ENCODE measurements at places on chromosomes 6 and 20.

GRCh38 chr20:19642860-19643259 lies 115.2 kb upstream of the RIN2 start:
- no peak for DNase-seq

DNA sequence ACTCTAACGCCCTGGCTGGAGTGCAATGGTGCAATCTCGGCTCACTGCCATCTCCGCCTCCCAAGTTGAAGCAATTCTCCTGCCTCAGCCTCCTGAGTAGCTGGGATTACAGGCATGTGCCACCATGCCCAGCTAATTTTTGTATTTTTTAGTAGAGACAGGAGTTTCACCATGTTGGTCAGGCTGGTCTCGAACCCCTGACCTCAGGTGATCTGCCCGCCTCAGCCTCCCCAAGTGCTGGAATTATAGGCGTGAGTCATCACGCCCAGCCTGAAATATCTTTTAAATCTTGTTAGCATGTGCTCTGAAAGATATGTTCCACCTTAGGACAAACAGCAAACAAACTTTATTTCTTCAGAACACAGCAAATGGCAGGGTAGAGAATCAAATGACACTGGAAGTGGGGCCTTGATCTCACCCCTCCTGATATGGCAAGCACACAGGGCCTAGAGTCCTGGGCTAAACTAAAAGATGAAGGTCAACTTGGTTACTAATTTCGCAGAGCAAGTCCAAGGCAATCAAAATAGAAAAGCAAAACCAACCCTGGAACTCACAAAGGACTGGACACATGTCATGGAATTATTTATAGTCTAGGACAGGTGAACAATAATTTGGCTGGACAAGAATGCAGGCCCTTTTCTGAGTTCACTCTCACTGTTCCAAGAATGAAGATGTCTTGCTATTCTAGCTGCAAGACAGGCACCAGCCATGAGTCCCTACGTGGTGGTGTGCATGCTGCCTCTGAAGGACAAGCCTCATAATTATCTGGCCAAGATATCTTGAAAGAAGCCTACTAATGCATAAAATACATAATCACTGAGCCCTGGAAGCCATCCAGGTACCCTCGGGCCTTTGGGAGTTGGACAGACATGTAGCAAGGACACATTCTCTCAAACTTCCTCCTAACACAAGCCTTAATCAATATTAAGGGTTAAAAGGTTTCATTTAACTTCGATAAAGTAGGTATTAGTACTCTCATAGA lies 35.6 kb downstream of the B4GALT5 start:
- DNase-seq = no peak

DNA sequence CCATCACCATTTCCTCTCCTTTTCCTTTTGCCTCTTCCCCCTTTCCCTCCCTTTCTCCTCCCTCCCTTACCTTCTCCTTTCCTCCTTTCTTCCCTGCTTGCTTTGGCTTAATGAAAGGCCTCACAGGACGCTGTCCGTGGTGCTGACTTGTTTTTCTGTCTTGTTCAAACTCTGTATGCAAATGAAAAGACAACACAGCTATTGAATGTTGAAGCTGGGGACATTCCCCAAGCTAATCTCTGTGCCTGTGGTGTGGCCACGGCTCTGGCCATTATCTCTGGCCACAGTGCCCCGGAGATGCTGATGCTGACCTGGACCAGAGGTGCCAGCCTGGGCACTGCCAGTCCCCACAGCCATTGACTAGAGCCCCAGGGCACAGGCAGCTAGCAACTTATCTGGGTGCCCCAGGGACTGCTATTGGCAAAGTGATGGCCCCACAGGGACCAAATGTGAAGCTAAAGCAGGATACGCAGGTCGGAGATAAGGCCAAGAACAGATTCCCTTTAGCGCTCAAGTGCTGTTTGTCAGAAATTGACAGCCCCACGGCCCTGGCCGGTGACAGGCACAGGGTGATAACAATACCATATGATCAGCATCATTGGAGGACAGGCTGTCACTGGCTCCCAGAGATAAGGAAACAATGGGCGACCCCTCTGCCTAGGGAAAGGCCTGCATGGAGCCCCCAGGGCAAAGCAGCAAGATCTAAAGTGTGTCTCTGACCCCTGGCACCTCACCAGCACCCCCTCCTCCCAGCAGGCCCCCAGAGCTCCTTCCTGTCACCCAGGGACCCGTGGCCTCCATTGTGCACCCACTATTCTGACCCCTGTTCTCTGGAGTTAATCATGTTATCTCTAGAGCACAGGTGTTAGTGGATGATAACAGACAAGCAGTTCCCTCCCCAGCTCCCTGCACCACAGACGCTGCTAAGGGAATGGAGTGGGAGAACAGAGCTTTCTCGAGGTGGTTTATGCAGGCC lies 31.6 kb upstream of the SLC32A1 start:
- peak; percentile 80 for DNase-seq

DNA sequence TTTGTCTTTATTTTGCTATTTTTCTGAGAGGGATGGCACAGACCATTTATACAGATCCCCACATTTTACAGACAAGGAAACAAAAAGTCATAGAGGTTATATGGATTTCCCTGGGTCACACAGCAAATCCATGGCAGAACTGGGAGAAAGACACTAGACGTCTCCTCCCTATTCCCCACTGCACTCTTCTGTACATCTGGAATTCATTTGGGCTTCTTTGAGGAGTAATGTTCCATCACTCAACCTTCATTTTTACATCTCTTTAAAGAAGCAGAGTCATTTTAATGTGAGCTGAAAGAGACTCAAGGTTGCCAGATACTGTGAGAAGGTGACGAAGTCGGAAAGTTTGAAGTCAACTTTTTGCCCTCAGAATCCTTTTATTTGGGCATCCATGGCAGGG lies 207.3 kb downstream of the OTOR start:
- no peak for DNase-seq

DNA sequence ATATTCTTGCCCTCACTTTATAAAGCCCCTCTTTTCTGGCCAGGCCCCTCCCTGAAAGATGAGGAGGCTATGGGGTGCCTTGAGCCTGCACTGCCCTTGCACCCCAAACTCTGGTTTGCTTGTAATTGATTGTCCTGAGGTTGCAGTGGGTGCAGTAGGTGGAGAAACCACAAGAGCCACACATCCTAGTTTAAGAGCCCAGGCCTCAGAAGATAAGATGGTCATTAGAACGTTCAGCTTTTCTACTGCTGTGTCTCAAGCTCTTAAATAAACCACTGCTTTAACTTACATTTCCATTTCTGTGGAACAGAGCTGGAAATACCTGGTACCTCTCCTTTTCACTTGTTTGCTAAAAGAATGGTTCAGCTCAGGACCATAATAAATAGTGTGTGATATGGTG lies 9.0 kb downstream of the MRAP2 start:
- no peak for DNase-seq

DNA sequence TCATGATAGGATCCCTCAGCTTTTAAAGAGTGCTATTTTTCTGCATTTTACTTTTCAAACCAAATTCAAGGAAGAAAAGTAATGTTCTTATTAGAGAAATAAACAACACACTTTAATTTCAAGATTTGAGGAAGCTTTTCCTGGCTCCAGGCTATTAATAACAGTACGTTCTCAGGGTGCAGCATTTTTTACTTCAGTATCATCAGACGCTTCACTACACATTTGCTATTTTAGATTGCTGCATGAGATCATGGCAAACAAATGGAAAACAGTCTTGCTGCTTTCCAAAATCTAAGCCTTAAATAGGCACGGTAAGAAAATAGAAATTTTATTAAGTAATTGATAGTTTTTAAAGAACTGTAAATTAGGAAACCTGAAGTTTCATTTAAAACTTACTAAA lies 253.6 kb upstream of the EXOC2 start:
- no peak for DNase-seq

DNA sequence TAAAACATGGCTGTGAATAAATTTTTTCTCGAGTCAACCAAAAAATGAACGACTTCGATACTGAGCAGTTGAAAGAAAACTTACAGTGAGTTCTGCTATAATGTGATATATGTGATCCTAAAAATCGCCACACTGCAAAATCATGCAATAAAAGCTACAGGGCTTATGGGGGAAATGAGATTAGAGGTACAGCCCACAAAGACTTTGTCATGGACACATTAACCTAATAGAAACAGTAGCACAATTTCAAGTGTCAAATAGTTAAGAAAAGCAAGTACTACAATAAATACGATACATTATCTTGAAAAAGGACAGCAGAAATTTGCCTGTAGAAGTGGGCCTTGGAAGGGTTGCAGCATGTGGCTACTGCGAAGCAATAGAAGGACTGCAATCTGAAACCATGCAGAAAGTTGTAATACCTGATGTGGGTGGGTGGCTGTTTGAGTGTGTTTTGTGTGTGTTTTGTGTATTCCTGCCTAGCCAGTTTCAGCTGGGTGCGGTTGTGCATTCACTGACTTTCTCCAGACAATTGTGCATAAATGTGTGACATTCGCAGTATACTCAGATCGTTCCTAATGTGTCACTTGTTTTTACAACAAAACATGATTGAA lies 79.1 kb downstream of the RPP40 start:
- DNase-seq = peak; percentile 42

GRCh38 chr20:9179867-9180266 lies 111.0 kb downstream of the PLCB4 start:
- DNase-seq = no peak

DNA sequence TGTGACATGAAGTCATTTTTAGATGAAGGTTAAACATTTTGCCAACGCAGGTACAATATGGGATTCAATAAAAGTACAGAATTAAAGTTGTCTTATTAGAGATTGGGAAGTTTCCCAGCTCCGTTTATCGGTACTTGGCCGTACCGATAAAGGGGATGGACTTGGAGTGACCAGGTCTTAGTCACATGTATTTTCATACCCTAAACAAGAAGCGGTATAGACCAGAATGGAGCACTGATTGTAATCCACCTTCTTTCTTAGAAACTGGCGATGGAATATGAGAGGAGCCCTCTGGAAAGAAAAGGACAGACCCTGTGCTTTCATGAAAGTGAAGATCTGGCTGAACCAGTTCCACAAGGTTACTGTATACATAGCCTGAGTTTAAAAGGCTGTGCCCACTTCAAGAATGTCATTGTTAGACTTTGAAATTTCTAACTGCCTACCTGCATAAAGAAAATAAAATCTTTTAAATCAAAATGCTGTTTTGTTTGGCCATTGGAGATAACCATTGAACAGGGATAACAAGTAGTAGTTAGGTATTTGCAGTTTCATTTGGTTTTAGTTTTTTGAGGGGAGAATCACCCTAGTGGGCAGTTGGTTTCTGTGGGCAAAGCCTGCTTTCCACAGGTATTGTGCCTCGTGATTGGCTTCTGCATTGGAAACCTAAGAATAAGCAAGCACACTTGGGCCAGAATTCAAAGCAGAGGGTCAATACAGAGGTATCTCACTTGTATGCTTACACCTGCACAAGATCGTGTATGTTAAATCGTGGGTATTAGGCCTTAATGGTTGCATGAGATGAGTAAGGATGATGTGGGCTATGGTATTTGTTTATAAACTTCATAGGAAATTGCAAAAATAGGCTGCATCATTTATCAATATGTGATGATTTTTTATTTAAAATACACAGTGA lies 11.2 kb upstream of the ZNFX1 start:
- peak; percentile 68 for DNase-seq

DNA sequence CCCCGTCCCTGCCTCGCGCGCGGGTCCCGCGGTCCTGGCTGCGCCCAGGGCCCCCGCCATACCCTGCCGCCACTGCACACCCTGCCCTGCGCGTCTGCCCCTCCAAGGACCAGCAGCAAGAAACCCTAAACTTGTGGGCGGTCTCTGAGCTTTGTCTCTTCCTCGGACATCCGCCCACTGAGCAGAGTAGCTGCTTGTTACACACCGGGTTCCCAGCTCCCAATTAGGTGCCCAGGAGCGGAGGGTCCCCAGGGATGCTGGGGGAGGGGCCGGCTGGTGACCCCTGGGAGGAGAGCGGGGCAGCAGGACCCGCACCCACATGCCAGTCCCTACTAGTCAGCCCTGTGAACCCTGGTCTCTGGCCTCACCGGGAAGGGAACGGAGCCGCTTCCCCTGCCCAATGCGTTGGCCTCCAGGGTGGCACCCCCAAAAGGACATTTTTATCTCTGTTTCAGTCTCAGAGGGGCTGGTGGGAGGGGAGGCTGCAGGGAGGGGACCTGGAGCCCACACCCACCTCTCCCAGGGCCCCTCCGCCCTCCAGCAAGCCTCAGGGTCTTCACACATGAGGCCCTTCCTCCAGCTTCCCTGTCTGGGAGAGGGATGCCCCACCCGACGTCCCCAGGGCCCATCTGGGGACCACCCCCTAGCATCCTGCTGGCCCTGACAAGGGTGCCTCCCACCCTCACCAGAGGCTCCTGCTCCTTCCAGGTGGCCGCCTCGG lies 10.5 kb downstream of the STMN3 start:
- DNase-seq = peak; percentile 15

- DNase-seq = no peak
Observed at GRCh38 chr20:39596554-39596953, 634.4 kb downstream of the DHX35 start.

- peak; percentile 76 for DNase-seq
Observed at GRCh38 chr20:1900321-1900801, 5.2 kb downstream of the SIRPA start.

DNA sequence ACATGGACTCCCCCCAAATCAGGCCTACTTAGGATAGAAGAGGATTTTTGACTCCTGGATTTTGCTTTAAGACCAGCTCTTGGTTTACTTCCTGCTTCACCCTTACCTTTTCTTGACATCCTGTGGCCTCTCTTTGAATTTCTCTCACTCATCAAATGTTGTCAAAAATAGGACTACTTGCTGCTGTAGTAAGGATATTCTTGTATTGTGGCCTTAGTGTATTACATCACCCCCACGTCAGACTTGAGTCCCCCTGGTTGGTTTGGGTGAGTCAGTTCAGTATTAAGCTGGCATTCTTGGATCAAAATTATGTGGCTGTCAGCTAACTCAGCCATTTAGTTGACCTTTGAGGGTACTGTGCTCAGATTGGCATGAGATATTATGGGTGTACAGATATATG lies 1.1 kb downstream of the TPX2 start:
- DNase-seq = peak; percentile 59

- no peak for DNase-seq
Observed at GRCh38 chr6:148720406-148720805, 26.4 kb upstream of the UST start.

DNA sequence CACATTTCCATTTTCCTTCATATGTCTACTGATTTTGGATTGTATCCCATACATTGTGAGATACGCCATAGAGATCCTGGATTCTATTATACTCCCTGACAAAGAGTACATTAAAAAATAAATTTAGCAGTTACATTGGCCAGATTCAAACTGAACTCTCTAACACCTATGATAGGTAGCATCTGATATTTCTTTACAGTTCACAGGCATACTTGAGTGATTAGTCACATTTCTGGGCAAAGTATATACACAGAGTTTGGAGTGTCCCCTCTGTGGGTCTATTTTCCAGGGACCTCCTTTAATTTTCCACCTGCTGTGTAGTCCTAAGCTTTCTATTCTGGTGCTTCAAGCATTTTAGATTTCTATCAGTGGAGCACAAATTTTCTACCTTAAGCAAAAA lies 96.4 kb downstream of the TBC1D32 start:
- DNase-seq = peak; percentile 39
